Erythroblast (primary cell): ENCODE measurements at places on chromosomes 4 and X.

DNA sequence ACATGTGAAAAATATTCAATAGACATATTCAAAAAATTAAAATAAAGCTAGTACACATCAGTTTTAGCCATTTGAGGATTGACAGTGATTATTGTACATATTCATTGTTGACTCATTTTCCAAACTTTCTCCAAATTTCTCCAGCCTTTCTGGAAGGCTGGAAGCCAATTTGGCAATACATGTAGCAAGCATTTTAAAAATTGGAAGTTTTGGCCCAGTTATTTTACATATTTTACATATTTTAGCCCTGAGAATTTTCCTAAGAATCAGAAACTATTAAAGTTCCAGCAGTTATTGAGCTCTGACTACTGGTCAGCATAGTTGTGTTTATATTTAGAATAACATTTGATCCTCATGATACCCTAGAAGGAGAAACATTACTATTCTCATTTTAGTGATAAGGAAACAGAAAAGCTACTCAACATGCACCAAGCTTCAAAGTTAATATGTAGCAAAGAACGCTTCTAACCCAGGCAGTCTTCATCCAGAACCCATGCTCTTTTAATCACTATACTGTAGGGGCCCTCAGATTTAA, 3.2 kb downstream of the CABS1 start:
- no peak for DNase-seq

- no peak for DNase-seq
Observed at GRCh38 chrX:46310815-46311497, 234.3 kb downstream of the ZNF674 start.

GRCh38 chr4:124501576-124501975, 211.0 kb downstream of the ANKRD50 start:
- no peak for DNase-seq

DNA sequence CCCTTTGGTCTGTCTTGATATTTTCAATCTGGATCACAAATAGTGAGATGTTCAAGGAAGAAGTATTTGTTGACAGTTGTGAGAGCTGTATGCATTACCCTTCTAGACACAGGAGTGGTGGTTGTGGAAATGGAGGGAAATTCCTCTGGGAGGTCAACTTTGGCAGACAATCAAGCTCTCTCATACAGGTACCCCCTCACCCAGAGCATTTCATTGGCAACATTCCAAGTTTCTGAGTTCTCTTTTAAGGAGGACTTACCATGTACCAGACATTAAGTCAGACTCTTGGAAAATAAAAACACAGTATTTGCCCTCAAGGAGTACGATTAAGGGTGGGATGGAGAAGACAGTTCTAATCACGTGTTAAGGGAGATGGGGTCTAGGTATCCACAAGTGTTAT, 45.3 kb downstream of the KLHL15 start:
- DNase-seq, result no peak

DNA sequence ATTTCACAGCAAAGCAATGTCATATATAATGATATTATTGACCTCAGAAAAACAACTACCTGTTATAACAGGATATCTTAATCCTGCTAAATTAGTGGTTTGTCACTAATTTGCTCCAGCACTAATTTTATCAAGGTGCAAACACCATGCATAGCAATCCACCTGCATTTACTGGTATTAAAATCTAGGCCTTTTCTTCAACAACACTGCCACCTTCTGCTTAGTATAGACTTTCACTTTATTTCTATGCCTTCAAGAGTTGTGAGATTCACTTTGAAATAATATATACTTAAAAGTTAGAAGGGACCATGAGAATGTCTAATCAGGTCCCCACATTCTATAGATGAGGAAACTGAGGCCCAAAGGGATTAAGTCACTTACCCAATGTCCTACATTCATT, 82.1 kb upstream of the IQCM start:
- no peak for DNase-seq

GRCh38 chr4:88817740-88818139, 120.1 kb upstream of the NAP1L5 start:
- DNase-seq, result no peak

DNA sequence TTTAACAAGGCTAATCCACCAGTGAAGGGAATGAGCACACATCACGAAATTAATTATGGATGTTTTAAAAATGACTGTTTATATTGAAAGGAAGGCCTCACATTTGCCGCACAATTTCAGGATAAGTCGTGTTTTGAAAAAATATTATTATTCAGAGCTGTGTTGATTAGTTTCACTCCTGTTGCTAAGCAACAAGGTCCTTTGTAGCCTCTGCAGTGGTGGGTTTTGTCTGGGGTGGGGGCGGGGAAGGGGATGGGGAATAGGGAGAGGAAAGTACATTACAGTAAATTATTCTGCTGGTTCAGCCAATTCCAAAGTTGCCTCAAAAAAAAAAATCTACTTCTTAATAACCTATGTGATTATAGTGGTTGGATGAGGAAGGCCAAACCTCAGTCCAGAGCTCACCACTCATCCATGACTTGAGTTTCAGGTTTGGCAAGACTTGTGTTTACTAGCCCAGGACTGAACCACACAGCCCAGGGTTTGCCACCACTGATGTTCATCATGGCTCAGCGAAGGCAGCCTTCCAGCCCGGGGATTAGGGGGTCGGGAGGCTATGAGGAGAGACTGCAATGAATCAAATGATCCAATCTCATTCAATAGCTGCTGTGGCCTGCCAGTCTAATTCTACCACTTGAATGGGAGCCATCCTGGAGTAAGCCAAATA, 162.5 kb upstream of the ATP6AP2 start:
- DNase-seq, result no peak

DNA sequence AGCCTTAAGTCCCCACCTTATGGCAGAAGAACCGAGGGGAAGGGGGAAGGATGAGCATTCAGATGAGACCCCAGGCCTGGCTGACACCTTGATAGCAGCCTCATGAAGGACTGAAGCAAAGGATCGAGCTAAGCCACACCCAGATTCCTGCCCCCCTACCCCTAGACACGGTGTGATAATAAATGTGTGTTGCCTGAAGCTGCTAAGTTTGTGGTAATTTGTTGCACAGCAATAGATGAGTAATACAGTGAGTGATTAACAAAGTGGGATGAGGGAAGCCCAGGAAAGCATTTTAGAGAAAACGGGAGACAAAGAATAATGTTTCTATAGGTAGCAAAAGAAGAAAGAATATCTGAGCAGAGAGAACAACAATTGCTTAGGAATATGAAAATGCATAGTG, 404.2 kb downstream of the MID1IP1 start:
- DNase-seq, result no peak
